ENCODE measurements at places on chromosomes 1 and 21.

GRCh38 chr1:110879758-110880606 lies 7.0 kb downstream of the CD53 start:
- DNase-seq: no peak

DNA sequence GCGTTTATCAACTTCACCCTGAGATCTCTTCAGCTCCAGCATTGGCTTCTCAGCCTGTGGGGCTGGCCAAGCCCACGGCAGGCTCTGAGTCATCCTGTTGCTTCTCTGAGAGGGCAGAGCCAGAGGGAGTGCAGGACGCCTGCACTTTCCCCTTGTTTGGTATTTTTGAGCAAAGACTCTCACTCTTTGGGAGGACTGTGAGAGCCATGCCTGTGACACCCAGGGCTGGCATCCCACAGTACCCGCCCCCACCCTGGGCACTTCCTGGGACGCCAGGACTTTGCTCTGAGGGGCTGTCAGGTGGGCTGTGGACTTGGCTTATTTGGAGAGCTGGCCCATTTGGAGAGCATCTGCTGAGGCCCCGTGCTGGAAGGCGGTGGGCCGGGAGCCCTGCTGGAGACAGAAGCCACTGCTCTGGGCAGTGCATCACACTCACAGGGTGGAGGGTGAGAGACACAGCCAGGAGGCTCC lies 37.4 kb downstream of the VANGL1 start:
- no peak for DNase-seq

- no peak for DNase-seq
Observed at GRCh38 chr21:45228171-45228641, 59.5 kb downstream of the POFUT2 start.

GRCh38 chr1:218967836-218968235 lies 205.8 kb upstream of the LYPLAL1 start:
- no peak for DNase-seq

- no peak for DNase-seq
Observed at GRCh38 chr1:4115191-4115900, 215.3 kb upstream of the C1orf174 start.

- no peak for DNase-seq
Observed at GRCh38 chr1:241343956-241344355, 13.0 kb downstream of the RGS7 start.

DNA sequence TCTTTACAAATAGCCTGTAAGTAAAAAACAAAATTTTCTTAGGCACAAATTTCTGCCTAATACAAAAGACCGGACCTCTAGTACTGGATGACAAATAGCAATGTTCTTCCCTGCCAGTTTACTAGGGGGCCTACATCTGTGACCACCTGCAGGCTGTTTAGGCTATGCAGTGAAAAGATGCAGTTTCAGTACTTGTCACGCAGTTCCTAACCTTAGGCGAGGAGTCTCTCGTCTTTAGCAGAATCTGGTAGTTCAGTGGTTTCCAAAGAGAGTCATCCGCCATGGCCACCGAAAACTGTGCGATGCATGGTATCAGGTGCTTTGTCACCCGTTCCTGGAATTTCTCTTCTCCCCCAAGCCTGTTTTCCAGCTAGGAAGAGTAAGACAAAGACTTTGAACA lies 29.6 kb downstream of the LGALS8 start:
- no peak for DNase-seq

GRCh38 chr1:203558064-203558760 lies 64.3 kb downstream of the OPTC start:
- no peak for DNase-seq

DNA sequence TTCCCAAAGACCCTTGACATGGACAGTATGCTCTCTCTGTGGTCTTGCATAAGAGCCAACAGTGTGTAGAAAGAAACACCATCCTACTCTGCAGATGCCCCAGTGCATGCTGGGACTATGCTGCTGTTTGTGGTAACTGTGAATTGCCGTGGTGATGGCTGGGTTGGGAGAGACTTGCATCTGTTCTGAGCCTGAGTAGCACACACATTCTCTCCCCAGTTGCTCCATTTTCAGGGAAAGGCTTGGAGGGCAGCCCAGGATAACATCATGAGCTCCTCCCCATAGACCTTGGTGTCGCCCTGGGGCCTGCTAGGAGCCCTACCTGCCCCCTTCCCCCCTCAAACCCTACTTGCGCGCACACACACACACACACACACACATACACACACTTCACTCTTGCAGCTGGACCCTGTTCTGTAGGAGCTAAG lies 120.9 kb upstream of the IPO9 start:
- DNase-seq: peak; percentile 48

GRCh38 chr1:108140936-108141335 lies 59.2 kb downstream of the SLC25A24 start:
- DNase-seq: no peak

GRCh38 chr1:53527368-53527767 lies 68.2 kb downstream of the DMRTB1 start:
- DNase-seq: no peak

- DNase-seq: no peak
Observed at GRCh38 chr1:53891018-53891417, 1.4 kb upstream of the YIPF1 start.

GRCh38 chr1:209621286-209621685 lies 30.9 kb downstream of the LAMB3 start:
- no peak for DNase-seq

- DNase-seq: no peak
Observed at GRCh38 chr21:26540651-26541050, 32.4 kb downstream of the CYYR1 start.

DNA sequence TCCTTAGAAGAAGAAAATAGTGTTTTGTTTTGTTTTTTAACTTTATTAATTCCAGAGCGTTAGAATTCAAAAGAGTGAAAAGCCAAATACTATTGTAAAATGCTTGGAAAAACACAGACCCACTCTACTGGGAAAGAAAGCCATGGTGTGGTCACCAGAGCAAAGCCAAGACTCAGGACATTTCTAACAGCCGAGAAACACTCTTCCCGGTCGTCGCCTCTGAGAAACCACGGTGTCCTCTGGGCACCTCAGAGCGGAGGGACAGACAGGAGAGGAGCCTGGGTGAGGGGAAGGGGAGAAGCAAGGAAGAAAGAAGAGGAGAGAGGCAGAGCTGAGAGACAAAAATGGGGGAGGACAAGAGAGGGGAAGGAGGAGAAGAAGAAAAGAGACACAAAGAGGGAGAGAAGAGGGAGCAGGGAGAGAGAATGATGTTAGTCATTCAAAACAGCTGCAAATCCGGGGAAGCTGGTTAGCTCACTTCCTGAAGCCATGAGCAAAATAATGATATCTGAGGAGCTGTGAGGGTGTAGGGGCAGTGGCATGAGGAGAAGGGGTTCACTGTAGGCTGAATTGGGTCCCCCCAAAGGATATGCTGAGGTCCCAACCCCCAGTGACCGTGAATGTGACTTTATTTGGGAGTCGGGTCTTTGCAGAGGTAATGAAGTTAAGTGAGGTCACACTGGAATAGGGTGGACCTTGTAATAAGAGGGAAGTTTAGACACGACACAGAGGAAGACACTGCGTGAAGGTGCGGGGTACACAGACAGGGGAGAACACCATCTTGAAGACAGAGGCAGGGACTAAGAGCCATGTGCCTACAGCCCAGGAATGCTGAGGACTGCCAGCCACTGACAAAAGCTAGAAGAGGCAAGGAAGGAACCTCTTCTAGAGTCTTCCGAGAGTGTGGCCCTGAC lies 58.2 kb upstream of the DMRTB1 start:
- no peak for DNase-seq

GRCh38 chr1:69650779-69651178 lies 83.1 kb downstream of the LRRC7 start:
- DNase-seq: no peak

DNA sequence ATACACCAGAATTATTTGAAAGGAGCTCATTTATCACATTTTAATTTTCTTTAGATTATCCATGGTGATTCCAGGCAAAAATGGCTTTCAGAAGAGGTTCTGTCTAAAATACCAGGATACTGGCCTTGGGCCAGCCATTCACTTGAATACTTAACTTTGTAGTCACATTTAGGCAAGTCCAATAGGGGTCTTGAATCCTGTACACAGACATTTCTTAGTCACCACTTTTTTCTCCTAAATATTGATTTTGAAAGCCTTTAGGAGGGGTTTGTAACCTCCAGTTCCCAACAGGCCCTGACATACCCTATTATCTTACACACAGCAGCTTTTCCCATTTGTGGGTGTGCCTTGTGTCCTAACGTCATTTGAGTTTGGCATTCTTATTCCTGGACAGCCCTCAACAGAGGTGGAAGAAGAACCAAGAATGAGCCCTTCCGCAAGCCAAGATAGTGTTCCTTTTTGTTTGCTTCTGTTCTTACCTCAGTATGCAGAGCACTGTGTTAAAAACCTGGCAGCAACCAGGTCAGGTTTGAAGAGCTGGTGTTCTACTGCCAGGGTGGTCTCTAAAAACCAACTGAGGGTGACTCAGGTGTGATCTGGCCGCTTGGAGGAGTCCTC lies 19.5 kb downstream of the MAP3K7CL start:
- DNase-seq: no peak

DNA sequence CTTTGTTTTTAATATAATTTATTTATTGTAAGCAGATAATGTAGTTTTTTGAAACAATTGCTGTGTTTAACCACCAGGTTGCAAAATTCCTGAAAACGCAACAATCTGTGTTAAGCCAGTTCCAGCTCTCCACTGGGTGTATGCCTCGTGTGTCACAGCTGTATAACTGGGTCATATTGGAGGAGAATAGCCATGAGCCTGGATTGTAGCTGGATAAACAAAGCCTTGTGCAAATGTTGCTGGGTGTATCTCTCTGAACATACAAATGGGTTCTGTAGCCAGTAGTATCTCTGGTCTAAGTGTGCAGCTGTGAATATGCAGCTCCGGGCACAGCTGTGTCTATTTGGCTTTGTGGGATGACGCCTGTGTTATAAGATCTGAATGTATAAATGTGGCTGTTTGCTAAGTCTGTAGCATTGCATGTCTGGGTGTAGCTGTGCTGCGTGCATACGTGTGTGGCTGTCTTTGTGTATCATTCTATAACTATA lies 2.8 kb downstream of the TCEA3 start:
- no peak for DNase-seq

DNA sequence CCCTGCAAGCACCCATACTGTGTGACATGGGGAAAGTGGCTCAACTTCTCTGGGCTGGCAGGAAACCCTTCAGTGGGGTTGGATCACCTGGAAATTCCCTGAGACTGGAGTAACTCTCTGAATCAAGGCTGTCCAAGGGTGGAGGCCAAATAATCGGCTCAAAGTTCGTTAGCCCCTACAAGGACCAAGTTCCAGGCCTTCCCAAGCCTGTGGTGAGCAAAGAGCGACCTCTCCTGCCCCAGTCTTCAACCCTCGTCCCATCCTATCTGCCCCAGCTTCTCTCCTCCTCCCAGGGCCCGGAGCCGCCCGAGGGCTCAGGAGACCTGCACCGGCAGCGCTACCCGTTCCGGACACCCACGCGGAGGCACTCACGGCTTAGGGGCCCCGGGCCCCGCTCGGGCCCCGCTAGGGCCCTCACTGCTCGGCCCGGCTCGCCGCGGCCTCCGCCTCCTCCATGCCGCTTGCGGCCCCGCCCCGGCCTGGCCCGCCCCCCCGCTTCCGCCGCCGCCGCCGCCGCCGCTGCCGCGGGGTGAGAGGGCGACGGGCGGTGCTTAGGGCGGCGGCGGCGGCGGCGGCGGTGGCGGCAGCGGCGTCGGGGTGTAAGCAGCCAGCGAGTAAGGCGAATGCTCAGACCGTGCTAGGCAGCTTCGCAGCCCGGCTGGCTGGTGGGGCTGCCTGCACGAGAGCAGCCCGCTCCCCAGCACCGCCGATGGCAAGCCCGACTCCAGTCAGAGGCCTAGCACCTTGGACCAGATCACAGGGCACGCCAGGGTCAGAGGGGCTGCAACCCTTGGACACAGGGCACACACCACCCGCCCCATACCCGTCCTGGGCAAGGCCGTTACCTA lies at the start of gene POMGNT1:
TSS of gene POMGNT1 (minus strand) at position 471 of the 848 bp plus-strand sequence. CDS start 613 bp downstream, outside the sequence.
- DNase-seq: peak; percentile 52

GRCh38 chr1:197618061-197618460 lies 157.2 kb downstream of the DENND1B start:
- no peak for DNase-seq

DNA sequence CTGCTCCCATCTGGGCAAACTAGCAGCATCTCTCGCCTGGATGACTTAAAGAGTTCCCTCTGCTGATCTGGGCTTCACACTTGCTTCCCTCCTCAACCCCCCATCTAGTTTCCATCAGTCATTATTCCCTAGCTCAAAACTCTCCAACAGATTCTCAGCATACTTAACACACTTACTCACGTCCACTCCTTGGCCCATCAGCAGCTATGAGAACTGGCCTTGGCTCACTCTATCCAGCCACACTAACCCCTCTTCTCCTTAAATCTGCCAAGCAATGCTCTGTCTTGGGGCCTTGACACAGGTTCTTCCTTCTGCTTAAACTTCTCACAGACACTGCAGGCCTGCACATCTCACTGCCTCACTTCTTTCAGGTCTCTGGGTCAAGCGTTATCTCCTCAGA lies 41.6 kb downstream of the GNG12 start:
- DNase-seq: no peak

DNA sequence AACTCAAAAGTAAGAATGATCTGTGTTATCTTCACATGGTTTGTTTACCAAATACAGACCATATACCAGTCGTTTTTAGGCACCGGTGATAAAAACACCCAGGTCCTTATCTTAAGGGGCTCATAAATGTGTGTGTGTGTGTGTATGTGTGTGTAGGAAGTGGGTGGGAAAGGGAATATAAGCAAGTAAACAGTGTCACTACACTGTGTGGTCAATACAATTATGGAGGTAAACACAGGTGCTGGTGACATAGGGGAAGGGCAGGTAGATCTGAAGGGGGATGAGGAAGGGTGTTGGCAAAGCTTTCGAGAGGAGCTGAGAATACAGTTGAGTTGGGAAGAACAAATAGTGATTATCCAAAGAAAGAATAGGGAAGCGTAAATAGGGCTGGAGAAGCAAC lies 19.1 kb upstream of the MRPS6 start:
- no peak for DNase-seq

DNA sequence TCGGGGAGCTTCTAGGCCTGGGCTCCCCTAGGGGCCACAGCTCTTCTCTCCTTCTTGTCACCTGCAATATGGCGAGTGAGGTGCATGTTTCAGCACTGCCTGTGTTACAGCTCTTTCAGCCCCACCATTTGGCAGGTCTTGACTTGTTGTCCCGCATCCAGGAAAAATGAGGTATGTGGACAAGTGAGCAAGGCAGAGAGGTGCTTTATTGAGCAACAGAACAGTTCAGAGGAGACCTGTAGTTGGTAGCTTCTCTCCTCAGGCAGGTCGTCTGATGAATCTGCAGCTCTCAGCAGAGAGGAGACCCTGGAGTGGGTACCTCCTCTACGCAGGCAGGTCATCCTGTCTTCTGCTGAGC lies 208.2 kb upstream of the USP25 start:
- DNase-seq: no peak
